Right lobe of liver (tissue), 6 donors: ENCODE measurements at places on chromosomes 7 and 10.

DNA sequence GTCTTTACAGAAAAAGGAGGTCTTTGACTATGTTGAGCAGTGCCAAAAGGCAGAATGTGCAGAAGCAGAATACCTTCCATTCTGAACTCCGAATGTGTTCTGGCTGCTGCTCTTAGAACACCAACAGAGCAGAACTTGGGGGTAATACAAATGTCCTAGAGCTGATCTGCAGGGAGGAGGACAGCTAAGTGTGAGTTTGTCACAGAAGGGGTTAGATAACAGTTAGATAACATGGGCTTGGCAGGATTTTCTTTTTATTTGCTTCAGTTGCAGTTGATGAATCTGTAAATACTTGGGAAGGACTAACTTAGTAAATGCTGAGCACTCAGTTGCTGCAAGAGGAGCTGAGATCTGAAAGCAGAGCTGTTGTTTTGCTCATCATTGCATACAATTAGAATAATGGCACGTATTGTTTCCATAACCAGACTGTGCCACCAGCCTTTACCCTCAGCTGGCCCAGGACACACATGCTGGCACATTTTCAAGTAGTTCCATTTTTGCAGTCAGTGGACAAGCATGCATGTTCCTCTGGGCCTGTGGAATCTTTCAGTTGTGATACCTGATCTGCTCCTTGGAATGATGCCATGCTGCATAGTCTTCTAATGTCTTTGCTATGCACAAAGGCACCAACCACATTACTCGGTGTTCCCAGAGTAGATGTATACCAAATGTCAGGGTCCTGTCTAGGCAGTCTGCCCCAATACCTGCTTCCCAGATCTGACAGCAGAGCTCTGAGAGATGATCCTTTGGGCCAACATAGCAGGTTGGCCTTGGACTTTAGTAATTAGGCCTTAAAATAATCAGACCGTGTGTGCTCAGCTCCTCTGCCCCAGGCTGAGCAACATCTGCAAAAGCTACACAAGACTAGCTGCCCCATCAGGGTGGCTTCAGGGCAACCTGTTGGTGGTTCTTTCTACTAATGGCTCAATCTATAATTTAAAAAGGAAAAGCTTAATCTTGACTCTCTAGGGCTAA, 55.7 kb downstream of the GSDME start:
- no peaks in the 10 kb centered on the region for H3K27me3 ChIP-seq
- DNase-seq, result no peak
- no peaks in the 10 kb centered on the region for H3K36me3 ChIP-seq
- H3K4me3 ChIP-seq, result no peak overlapping the region
- no peak overlapping the region for H3K27ac ChIP-seq
- no peaks in the 10 kb centered on the region for H3K4me1 ChIP-seq

DNA sequence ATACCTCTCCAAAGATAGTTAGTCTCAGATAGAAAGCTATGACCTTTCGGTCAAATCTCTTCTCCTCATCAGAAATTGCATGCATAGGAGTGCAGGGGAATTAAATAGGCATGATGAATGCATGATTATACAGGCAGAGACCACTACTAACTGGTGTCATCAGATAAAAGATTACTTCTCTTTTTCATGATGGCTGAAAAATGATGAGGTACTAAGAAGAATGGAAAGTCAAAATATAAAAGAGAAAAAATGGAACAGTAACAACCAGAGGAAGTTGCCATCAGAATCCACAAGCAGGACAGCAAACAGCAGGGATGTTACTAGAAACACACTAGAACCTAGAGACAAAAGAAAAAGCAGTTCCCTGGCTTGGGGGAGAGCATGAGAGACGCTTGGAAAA, 31.6 kb downstream of the CTTNBP2 start:
- H3K4me1 ChIP-seq, result no peaks in the 10 kb centered on the region
- DNase-seq, result no peak
- no peaks in the 10 kb centered on the region for H3K36me3 ChIP-seq

GRCh38 chr7:84232646-84233045, 38.1 kb upstream of the SEMA3A start:
- no peaks in the 10 kb centered on the region for H3K36me3 ChIP-seq
- DNase-seq, result no peak
- H3K4me1 ChIP-seq, result no peaks in the 10 kb centered on the region
- H3K27me3 ChIP-seq, result no peaks in the 10 kb centered on the region

DNA sequence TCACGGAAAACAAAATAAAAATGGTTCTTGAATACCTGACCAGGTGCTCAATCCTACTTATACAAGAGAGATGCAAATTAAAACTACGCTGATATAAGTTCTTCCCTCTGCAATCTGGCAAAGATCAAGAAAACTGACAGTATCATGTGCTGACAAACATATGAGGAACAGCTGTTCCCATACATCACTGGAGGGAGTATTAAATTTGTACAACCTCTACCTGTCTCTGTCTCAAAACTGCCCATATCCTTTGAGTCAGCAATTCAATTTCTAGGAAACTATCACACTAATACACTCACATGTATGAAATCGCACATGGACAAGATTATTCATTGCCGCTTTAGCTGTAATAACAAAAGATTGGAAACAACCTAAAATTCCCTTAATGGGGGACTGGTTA, 11.0 kb upstream of the IL6 start:
- no peaks in the 10 kb centered on the region for H3K36me3 ChIP-seq
- H3K4me1 ChIP-seq, result no peaks in the 10 kb centered on the region
- H3K27ac ChIP-seq, result no peak overlapping the region
- no peaks in the 10 kb centered on the region for H3K27me3 ChIP-seq
- no peak for DNase-seq

GRCh38 chr10:3435671-3436070, 263.1 kb upstream of the PITRM1 start:
- no peak overlapping the region for H3K4me3 ChIP-seq
- no peaks in the 10 kb centered on the region for H3K27me3 ChIP-seq
- H3K27ac ChIP-seq, result no peak overlapping the region
- DNase-seq, result no peak
- H3K4me1 ChIP-seq, result no peaks in the 10 kb centered on the region
